ENCODE measurements at places on chromosomes 7 and 10. TPM values are rescaled to one million over a fixed set of nuclear protein-coding genes. Genes with fewer than 3 reads are reported as not detected.
A peak's percentile ranks its signal among the peaks of the same experiment; 100 is the strongest.

Gene SH2D4B
- 0.20 TPM for total RNA-seq

Gene DMBT1
- total RNA-seq, result 44.5 TPM

Gene JCAD
- total RNA-seq, result 16.8 TPM

Gene VAX1
- total RNA-seq, result not detected

Gene NACAD
- 1.1 TPM for total RNA-seq

Gene IDI2
- not detected for total RNA-seq

GRCh38 chr7:115631782-115632181 is 398.8 kb downstream of the TFEC start:
- no peaks in the 10 kb centered on the region for H3K36me3 ChIP-seq
- no peak overlapping the region for H3K27ac ChIP-seq
- DNase-seq, result no peak
- H3K4me1 ChIP-seq, result no peaks in the 10 kb centered on the region
- no peak overlapping the region for H3K4me3 ChIP-seq
- no peaks in the 10 kb centered on the region for H3K27me3 ChIP-seq

DNA sequence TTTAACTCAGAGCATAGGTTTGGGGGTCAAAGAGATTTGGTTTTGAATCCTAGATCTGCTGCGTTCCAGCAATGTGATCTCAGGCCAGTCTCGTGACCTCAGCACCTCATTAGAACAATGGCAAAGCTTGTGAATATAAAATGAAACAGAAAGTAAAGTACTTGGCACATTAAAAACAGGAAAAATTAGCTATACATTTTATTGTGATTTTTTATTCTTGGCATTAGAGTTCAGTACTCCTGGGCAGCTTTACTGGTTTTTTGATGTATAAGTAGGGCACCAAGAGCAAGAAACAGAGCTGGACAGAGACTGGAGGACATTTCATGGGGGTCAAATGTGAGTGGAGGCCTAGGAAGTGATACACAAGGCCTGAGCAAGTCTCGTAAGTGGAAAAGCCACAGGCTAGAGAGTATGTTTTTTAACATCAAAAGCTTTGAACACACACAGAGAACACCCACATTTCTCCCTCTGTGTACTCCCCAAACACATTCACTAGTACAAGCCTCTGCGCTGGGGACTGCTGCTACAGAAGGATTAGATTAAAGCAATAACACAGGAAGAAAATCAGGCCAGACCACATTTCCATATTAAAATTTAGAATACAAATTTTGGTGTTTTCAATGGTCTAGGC is 157.2 kb upstream of the SLC25A13 start:
- H3K4me3 ChIP-seq, result no peak overlapping the region
- DNase-seq, result no peak
- H3K27me3 ChIP-seq, result no peaks in the 10 kb centered on the region
- no peaks in the 10 kb centered on the region for H3K4me1 ChIP-seq

- DNase-seq, result peak; percentile 57
- H3K4me3 ChIP-seq, result peak overlapping the region; percentile 64
- peaks cover 21% of the 10 kb centered on the region for H3K4me1 ChIP-seq
- peak overlapping the region; percentile 85 for H3K27ac ChIP-seq
These were observed 411 bp downstream of the AUTS2 start for GRCh38 chr7:69598487-69599285.

GRCh38 chr10:63166742-63167258 is 33.7 kb downstream of the NRBF2 start:
- H3K4me1 ChIP-seq, result peaks cover 5% of the 10 kb centered on the region
- H3K27ac ChIP-seq, result no peak overlapping the region
- peaks cover 45% of the 10 kb centered on the region for H3K36me3 ChIP-seq
- no peaks in the 10 kb centered on the region for H3K27me3 ChIP-seq
- no peak for DNase-seq

DNA sequence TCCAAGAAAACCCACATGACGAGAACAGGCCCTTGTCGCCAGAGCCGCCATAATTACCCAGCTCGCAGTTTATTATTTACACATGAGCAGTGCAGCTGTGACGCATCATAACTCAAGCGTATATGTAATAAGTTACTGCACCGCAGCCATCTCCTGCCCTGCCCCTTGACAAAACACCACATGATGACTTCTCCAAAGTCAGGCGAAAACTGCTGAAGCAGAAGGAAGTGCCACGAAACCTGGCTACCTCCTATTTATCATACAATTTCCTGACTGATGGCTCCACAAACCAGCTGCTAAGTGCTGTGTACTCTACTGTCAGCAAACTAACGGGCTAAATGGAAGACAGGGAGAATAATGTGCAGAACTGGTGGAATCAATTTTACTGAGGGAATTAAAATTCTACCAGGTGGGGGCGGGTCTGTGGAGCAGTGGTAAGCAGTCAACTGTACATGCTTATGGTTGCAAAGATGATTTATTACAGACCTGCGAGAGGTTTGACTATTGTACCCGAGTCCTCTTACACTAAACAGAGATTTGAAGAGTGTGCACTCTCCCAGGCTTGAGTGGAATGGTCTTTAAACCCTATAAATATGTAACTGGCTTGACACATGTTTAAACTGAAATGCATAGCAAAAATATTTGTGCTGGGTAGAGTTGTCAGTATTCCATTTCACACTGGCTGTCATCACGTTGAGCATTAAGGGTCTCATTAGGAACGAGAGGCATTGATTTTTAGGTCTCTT is 156.0 kb downstream of the GLI3 start:
- no peaks in the 10 kb centered on the region for H3K36me3 ChIP-seq
- no peak overlapping the region for H3K27ac ChIP-seq
- H3K4me3 ChIP-seq, result no peak overlapping the region
- DNase-seq, result no peak

- DNase-seq, result no peak
- no peaks in the 10 kb centered on the region for H3K27me3 ChIP-seq
- H3K36me3 ChIP-seq, result no peaks in the 10 kb centered on the region
- no peak overlapping the region for H3K27ac ChIP-seq
These were observed 628.8 kb downstream of the SUGCT start for GRCh38 chr7:40763319-40764287.

DNA sequence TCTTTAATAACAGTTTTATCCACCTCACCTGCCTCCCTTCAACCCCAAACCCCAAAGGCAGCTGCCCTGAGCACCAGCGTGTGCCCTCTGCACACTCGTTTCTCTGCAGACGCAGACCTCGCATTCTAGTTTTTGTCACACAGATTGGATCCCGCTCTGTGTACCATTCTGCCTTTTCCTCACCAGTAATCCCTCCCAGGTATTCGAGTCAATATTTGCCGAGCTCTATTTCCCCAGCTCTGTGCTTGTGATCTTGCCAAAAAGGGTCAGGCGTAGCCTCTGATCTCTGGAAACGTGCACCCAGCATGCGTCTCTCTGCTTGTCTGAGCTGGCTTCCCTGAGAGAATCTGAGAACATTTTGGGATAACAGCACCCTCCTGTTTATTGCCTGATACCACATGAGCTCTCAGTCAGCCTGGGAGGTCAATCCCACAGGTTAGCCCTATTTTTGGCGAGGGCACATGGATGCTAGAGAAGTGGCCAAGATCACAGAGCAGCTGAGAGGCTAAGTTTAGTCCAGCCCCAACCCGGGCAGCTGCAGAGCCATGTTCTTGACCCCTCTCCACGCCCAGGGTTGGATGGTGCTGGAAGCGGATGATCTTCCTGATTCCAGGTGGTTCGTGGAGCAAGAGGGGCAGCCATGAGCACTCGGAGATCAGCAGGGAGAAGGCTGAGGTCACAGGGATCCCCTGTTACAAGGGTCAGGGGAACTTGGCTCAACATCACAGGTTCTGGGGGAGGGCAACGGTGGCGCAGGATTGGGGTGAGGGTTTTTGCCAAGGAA is 29.1 kb downstream of the FOXL3 start:
- DNase-seq, result peak; percentile 46
- no peak overlapping the region for H3K27ac ChIP-seq
- H3K36me3 ChIP-seq, result no peaks in the 10 kb centered on the region
- no peaks in the 10 kb centered on the region for H3K27me3 ChIP-seq
- no peak overlapping the region for H3K4me3 ChIP-seq

- H3K36me3 ChIP-seq, result no peaks in the 10 kb centered on the region
- no peaks in the 10 kb centered on the region for H3K27me3 ChIP-seq
- H3K27ac ChIP-seq, result no peak overlapping the region
- DNase-seq, result no peak
- no peaks in the 10 kb centered on the region for H3K4me1 ChIP-seq
These were observed 7.8 kb downstream of the LIPM start for GRCh38 chr10:88810196-88810961.

GRCh38 chr7:116438267-116438666 is 61.3 kb upstream of the CAV2 start:
- no peak overlapping the region for H3K27ac ChIP-seq
- DNase-seq, result no peak
- H3K4me1 ChIP-seq, result no peaks in the 10 kb centered on the region
- no peaks in the 10 kb centered on the region for H3K36me3 ChIP-seq
- H3K27me3 ChIP-seq, result no peaks in the 10 kb centered on the region

GRCh38 chr7:44244282-44244681 is 43.5 kb downstream of the YKT6 start:
- no peaks in the 10 kb centered on the region for H3K4me1 ChIP-seq
- no peak overlapping the region for H3K4me3 ChIP-seq
- no peak overlapping the region for H3K27ac ChIP-seq
- no peaks in the 10 kb centered on the region for H3K27me3 ChIP-seq
- no peaks in the 10 kb centered on the region for H3K36me3 ChIP-seq

Data from upper lobe of left lung (tissue), 6 donors.